ENCODE measurements at places on chromosomes 13 and 19.

DNA sequence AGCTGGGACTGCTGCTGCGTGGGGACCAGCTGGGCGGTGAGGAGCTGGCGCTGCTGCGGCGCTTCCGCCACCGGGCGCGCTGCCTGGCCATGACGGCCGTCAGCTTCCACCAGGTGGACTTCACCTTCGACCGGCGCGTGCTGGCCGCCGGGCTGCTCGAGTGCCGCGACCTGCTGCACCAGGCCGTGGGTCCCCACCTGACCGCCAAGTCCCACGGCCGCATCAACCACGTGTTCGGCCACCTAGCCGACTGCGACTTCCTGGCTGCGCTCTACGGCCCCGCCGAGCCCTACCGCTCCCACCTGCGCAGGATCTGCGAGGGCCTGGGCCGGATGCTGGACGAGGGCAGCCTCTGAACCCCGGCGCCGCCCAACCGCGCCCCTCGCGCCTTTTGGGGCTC, 12.8 kb downstream of the TNFAIP8L1 start:
- no peak for DNase-seq

GRCh38 chr19:5694956-5695648, 5.0 kb downstream of the RPL36 start:
- no peak for DNase-seq

- no peak for DNase-seq
Measured at GRCh38 chr13:95564091-95564490, 11.6 kb downstream of the CLDN10 start.

- DNase-seq = peak; percentile 8
Measured at GRCh38 chr13:107211073-107211472, 643.1 kb upstream of the ARGLU1 start.

GRCh38 chr13:50125304-50125553, 110.0 kb downstream of the KCNRG start:
- no peak for DNase-seq

DNA sequence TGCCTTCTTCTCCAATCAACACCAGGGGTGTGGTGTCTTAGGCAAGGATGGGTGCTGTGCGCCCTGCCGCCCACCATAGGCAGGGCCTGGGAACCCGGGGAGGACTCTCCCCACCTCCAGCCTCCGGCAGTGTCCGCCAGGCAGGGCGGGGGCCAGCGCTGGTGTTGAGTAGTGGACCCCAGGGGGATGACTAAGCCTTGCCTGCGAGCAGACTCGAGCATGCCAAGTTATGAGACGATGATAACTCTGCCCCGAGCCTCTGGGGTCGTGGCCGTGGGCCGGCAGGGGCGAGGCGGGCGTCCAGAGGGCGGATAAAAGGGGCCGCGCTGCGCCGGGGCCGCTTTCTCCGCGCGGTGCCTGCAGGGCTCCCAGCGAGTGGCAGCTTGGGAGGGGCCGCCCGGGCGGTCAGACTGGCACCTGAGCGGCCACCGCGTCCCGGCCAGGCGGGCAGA, at the start of gene MEDAG:
Gene MEDAG (plus strand): TSS at position 340 of the 452 bp plus-strand sequence. CDS start 245 bp downstream, outside the sequence.
- DNase-seq = no peak

GRCh38 chr13:20997301-20998161, 63.9 kb downstream of the LATS2 start:
- DNase-seq = peak; percentile 79

GRCh38 chr13:28568286-28568685, 73.4 kb upstream of the FLT1 start:
- DNase-seq = no peak

GRCh38 chr13:97295283-97296182, 73.4 kb downstream of the MBNL2 start:
- DNase-seq = peak; percentile 52

DNA sequence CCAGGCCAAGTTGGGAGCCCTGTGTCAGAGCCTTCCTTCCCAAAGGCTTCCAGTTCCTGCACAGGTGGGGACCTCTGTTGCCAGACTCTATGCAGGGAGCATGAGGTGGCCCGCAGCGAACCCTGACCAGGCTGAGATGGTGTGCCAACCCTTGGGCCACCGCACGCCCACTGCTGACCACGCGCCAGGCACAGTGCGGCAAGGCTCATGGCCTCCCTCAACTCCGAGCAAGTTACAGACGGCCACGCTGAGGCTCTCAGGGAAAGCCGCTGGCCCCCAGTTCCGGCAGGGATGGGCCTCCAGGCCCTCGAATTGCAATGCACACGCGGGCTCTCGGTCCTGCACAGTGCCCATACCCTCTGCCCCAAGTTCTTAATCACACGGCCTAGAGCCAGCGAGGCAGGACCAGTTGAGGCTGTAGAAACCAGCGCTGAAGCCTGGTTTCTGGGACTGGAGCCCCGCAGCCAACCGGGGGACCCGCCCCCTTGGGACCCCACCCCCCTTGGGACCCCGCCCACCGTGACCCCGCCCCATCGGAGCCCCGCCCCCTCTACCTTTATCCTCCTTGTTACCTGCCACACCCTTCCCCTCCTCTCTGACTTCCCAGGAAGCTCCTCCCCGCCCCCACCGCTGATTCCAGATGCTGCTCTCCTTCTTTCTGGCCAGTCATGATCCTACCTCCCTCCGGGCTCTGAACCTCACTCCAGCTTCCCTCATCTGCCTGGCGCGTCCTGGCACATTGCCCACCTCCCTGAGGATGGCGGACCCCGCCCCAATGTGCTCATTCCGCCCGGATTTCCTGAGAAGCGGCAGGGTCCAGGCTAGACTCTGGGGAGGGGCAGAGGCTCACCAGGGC, 6.0 kb downstream of the PEX11G start:
- no peak for DNase-seq

DNA sequence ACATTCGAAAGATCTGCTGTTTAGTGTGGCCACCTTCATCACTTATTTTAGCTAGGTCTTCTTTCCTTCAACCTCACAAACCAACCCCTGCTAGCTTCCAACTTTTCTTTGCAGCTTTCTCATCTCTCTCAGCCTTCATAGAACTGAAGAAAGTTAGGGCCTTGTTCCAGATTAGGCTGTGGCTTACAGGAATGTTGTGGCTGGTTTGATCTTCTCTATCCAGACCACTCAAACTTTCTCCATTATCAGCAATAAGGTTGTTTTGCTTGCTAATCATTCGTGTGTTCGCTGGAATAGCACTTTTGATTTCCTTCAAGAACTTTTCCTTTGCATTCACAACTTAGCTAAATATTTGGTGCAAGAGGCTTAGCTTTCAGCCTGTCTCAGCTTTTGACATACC, 44.7 kb downstream of the CARS2 start:
- no peak for DNase-seq

- no peak for DNase-seq
Measured at GRCh38 chr19:3140667-3141038, 4.8 kb downstream of the GNA15 start.

- DNase-seq = peak; percentile 18
Measured at GRCh38 chr13:67147342-67148133, 82.6 kb downstream of the PCDH9 start.

DNA sequence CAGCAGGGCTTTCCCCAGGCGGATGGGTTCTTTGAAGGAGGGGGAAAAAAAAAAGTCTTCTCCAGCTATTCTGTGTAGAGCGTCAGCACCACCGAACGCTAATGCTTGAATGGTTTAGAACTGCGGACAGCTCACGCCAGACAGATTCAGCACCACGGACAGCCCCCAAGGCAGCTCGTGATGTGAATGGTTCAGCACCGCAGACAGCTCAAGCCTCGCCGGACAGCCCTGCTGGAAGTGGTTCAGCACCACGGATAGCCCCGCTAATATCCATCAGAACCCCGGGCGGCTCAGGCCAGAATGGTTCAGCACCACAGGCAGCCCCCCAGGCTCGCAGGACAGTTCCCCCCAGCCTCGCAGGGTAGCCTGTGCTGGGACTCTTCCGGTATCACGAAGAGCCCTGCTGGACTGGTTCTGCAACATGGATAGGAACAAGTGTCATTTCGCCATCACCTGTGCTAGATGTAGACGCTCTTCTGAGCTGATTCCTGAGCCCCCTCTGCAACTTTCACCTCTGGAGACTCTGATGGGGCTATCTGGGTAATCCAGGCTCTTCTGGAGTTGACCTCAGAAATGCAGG, 4.9 kb upstream of the SMIM17 start:
- no peak for DNase-seq

- DNase-seq = no peak
Measured at GRCh38 chr19:45469945-45470761, 2.4 kb downstream of the FOSB start.

GRCh38 chr19:32767951-32768679, 48.5 kb downstream of the TDRD12 start:
- DNase-seq = no peak

DNA sequence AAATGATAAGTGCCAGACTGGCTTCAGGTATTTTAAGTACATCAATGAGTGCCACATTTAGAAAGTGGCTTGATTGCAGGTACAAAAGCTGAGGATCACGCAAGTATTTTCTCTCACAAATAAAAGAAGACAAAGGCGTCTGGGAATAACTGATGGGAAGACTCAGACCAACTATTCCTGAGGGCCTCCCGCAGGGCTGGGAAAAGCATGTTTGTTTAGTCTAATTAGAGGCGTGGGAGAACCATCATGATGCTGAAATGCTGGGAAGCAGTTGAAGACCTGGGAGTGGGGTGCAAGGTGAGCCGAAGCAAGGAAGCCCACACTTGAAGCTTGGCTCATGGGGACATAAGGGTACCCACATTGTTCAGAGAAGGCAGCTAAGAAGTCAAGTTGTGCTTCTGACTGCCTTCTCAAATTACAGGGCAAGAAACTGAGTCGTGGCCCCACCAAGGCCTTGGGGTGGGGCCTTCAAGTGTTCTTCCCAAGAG, 536.0 kb downstream of the MYO16 start:
- DNase-seq = no peak

- no peak for DNase-seq
Measured at GRCh38 chr13:93225610-93226009, 997 bp upstream of the GPC6 start.

- DNase-seq = no peak
Measured at GRCh38 chr19:17762505-17763229, 11.4 kb downstream of the FCHO1 start.

- DNase-seq = peak; percentile 56
Measured at GRCh38 chr19:17944301-17944700, 11.5 kb downstream of the CCDC124 start.

GRCh38 chr19:1901940-1902404, 3.2 kb upstream of the ADAT3 start:
- no peak for DNase-seq

DNA sequence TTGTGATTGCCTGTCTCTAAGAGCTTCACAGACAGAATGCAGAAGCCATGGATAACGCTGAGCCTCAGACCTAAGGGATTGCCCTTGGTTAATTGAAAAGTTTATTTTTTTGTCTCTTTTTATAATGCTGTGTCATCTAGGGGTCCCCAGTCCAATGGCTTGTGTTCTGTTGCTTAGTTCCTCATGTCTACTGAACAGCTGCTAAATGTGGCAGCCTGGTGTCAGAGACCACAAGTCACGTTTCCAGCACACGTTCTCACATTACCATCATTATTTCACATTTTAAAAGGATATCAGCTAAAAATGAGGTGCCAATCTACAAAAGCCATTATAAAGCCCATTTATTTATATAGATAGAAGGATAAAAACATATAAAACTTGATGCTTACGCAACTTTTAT, 1362.0 kb downstream of the PCDH9 start:
- no peak for DNase-seq

DNA sequence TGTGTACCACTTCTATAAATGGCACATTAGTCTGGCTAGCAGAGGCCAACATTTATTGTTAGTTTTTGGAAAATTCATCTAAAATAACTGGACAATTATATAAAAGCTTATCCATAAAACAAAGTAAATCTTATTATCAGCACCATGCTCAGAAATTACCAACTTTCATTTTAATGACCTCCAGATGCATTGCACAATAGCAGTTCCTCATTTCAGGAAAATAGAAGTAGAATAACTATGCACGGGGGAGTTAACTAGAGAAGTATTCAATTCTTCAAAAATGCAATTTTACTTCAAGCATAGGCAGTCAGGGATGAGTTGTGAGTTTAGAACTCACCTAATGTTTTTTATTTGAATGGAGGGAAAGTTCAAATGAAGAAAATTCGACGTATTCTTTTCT, 1023.5 kb downstream of the PCDH17 start:
- no peak for DNase-seq

GRCh38 chr19:16938211-16938610, 49.4 kb downstream of the F2RL3 start:
- DNase-seq = no peak

DNA sequence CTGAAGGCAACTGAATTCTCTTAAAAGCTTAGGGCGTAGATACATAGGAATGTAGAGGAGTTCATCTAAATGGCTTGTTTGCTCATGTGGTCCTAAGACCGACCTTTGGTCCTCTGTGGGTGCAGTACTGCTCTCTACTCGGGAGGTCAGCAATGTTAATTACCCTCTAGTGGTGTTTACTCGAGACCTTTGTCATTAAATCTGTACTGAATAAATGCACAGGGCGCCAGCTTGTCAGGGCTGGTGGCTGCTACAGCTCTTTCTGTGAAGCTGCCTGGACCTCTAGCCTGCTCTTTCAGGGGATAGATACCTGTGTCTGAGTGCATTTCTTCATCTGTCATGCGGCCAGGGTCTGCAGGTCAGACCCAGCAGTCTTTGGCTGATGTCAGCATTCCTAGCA, 29.2 kb upstream of the MPHOSPH8 start:
- no peak for DNase-seq

DNA sequence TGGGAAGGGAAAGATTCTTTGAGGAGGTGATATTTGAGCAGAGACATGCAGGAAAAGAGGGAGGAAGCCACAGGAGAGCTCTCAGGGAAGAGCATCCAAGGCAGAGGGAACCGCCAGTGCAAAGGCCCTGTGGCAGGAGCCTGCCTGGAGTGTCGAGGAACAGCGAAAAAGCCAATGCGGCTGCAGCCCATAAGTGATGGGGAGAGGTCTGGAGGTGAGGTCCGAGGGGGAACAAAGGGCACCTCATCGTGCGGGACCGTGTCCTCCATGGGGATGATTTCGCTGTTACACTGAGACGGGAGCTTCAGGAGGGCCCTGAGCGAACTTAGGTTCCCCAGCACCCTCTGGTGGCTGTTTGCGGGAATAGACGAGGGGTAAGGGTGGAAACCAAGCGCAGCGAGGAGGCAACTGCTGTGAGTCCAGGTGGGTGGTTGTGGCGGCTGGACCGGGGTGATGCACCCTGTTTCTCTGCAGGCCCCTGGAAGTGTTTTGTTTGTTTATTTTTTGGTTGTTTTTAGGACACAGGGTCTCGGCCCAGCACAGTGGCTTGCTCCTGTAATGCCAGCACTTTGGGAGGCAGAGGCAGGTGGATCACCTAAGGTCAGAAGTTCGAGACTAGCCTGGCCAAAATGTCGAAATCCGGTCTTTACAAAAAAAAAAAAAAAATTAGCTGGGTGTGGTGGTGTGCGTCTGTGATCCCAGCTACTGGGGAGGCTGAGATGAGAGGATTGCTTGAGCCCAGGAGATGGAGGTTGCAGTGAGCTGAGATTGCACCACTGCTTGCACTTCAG, 5.9 kb upstream of the EHD2 start:
- DNase-seq = no peak
